ENCODE measurements at places on chromosomes 12 and 14. TPM values are rescaled to one million over a fixed set of nuclear protein-coding genes. Genes with fewer than 3 reads are reported as not detected.
A peak's percentile ranks its signal among the peaks of the same experiment; 100 is the strongest.

DNA sequence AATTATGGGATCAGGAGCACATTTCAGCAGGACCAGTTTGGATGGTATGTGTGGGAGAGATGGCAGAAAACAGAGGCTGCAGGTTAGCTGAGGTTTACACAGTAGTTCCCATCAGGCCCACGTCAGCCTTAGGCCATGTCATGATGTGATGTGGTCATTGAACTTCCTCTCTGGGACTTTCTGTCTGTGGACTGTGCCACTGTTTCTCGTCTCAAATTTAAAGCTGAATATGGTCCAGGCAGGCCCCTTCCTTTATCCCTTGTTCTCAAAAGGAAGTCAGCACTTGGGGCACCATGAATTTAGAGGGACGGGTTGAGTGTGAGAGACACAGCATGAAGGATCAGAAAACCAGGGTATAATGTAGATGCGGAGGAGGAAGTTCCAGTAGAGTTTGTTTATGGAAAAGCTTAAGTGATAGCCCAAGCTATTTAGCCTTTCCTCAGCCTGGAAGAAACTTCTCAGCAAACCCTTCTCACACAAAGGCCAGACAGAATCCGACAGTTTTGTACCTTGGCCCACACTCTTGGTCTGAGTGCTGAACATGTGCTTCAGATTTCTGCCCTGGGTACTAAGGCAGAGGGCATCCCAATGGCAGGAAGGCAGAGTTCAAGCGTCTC is 3.6 kb upstream of the IGFBP6 start:
- no peaks in the 10 kb centered on the region for H3K36me3 ChIP-seq
- DNase-seq: no peak
- no peak overlapping the region for H3K27ac ChIP-seq
- H3K27me3 ChIP-seq: no peaks in the 10 kb centered on the region
- H3K4me1 ChIP-seq: peaks cover 5% of the 10 kb centered on the region

DNA sequence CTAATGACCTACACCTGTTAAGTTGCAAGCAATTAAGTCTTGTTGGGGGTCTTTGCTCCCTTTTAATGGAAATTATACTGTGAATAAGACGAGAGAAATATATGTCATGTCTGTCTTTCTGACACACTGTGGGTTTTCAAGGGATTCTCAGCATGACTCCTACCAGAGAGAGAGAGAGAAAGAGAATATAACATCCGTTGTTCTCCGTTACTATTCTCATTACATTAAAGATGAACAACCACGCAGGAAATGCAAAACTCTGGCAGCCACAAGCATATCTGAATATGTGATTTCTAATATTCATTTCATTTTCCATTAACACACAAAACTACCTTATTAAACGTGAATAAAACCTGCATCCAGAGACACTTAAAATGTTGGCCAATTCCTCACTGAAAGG is 67.3 kb upstream of the EGLN3 start:
- H3K4me3 ChIP-seq: no peak overlapping the region
- no peak for DNase-seq
- H3K4me1 ChIP-seq: peaks cover 11% of the 10 kb centered on the region
- H3K27ac ChIP-seq: no peak overlapping the region
- H3K27me3 ChIP-seq: no peaks in the 10 kb centered on the region

GRCh38 chr12:131155131-131155530 is 201.4 kb downstream of the ADGRD1 start:
- DNase-seq: no peak
- no peaks in the 10 kb centered on the region for H3K36me3 ChIP-seq
- H3K27me3 ChIP-seq: no peaks in the 10 kb centered on the region
- H3K4me1 ChIP-seq: no peaks in the 10 kb centered on the region
- H3K27ac ChIP-seq: no peak overlapping the region

GRCh38 chr12:58364389-58365086 is 423.2 kb downstream of the ATP23 start:
- H3K4me3 ChIP-seq: no peak overlapping the region
- H3K27ac ChIP-seq: no peak overlapping the region
- no peak for DNase-seq
- H3K36me3 ChIP-seq: no peaks in the 10 kb centered on the region
- H3K4me1 ChIP-seq: no peaks in the 10 kb centered on the region

- no peaks in the 10 kb centered on the region for H3K27me3 ChIP-seq
- peaks cover 6% of the 10 kb centered on the region for H3K36me3 ChIP-seq
- DNase-seq: no peak
- H3K4me1 ChIP-seq: no peaks in the 10 kb centered on the region
Observed at GRCh38 chr14:34857689-34858449, 17.3 kb downstream of the BAZ1A start.

- no peak overlapping the region for H3K4me3 ChIP-seq
- no peaks in the 10 kb centered on the region for H3K27me3 ChIP-seq
- H3K36me3 ChIP-seq: peaks cover 2% of the 10 kb centered on the region
- no peak overlapping the region for H3K27ac ChIP-seq
- peaks cover 12% of the 10 kb centered on the region for H3K4me1 ChIP-seq
Observed at GRCh38 chr12:120267736-120268135, 2.2 kb upstream of the PXN start.

DNA sequence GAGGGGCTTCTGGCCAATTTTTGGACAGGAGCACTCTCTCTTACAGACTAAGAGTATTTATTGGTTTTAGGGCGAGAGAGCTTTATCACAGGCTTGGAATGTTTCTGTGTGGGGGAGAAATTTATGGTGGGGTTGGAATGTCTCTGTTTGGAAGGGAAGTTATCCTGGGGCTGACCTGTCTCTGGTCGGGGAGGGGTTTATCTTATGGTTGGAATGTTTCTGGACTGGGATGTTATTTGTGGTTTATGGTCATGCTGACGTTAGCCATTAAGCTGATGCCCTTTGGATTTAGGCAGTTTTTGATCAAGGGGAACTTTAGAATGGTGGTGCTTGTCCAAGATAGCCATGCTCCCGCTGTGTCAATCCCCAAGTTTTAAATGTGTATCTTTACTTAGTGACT is 614.8 kb downstream of the DIO2 start:
- H3K27ac ChIP-seq: no peak overlapping the region
- H3K4me1 ChIP-seq: no peaks in the 10 kb centered on the region

Gene VWF
- total RNA-seq: 0.35 TPM

Gene PEX5
- total RNA-seq: 40.5 TPM

Gene TIGAR
- total RNA-seq: 23.4 TPM

DNA sequence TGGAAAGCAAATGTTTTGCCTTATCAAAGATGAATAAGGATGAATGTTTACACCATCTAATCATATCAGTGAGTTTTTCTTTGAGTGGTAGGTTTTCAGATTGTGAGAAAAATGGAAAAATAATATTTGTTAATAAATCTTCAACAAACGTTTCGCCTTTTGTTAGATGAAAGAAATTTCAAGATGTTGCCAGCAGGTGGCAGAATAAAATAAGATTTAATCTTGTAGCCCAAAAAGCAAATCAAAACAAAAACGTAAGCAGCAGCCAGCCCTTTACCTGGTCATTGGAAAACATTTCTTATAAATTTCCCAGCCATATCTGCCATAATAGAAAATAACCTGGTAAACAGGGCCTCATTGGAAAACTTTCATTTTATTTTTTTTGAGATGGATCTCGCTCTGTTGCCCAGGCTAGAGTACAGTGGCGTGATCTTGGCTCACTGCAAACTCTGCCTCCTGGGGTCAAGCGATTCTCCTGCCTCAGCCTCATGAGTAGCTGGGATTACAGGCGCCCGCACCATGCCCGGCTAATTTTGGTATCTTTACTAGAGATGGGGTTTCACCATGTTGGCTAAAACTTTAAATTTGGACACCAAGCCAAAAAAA is 15.4 kb upstream of the TMEM120B start:
- no peaks in the 10 kb centered on the region for H3K27me3 ChIP-seq
- no peaks in the 10 kb centered on the region for H3K4me1 ChIP-seq
- no peak overlapping the region for H3K4me3 ChIP-seq
- DNase-seq: no peak
- no peak overlapping the region for H3K27ac ChIP-seq
- no peaks in the 10 kb centered on the region for H3K36me3 ChIP-seq

Gene MYO1A
- not detected for total RNA-seq

Gene DEGS2
- total RNA-seq: 0.72 TPM

GRCh38 chr14:91019673-91020072 is 40.8 kb downstream of the RPS6KA5 start:
- no peak for DNase-seq
- H3K27ac ChIP-seq: no peak overlapping the region
- H3K4me3 ChIP-seq: no peak overlapping the region
- no peaks in the 10 kb centered on the region for H3K27me3 ChIP-seq
- H3K36me3 ChIP-seq: no peaks in the 10 kb centered on the region

DNA sequence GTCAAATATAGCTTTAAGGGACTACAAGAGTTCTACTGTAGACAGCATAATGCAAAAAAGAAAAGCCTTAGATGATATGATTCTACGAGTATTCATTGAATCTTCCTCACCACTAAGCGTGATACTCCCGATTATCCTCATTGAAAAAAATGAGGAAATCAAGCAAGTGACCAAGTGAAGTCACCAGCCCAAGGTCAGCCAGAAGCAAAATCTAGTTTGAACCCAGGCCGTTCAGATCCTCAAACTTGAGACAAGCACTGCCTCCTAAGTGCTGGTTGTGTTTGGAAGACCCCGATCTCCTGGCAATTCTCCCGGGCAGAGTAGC is 845 bp downstream of the GIT2 start:
- DNase-seq: no peak
- peak overlapping the region; percentile 86 for H3K4me3 ChIP-seq
- H3K4me1 ChIP-seq: peaks cover 2% of the 10 kb centered on the region
- H3K36me3 ChIP-seq: peaks cover 8% of the 10 kb centered on the region
- H3K27me3 ChIP-seq: no peaks in the 10 kb centered on the region

- peaks cover 32% of the 10 kb centered on the region for H3K36me3 ChIP-seq
- H3K27ac ChIP-seq: no peak overlapping the region
- peak; percentile 28 for DNase-seq
- H3K27me3 ChIP-seq: no peaks in the 10 kb centered on the region
- no peak overlapping the region for H3K4me3 ChIP-seq
- peaks cover 3% of the 10 kb centered on the region for H3K4me1 ChIP-seq
Observed at GRCh38 chr12:6313326-6313940, 3.0 kb downstream of the PLEKHG6 start.

Gene GPR132
- total RNA-seq: 0.20 TPM

- no peak overlapping the region for H3K27ac ChIP-seq
- H3K27me3 ChIP-seq: no peaks in the 10 kb centered on the region
- H3K36me3 ChIP-seq: no peaks in the 10 kb centered on the region
- no peaks in the 10 kb centered on the region for H3K4me1 ChIP-seq
- DNase-seq: peak; percentile 92
Observed at GRCh38 chr12:128387811-128388422, 120.9 kb downstream of the TMEM132C start.

DNA sequence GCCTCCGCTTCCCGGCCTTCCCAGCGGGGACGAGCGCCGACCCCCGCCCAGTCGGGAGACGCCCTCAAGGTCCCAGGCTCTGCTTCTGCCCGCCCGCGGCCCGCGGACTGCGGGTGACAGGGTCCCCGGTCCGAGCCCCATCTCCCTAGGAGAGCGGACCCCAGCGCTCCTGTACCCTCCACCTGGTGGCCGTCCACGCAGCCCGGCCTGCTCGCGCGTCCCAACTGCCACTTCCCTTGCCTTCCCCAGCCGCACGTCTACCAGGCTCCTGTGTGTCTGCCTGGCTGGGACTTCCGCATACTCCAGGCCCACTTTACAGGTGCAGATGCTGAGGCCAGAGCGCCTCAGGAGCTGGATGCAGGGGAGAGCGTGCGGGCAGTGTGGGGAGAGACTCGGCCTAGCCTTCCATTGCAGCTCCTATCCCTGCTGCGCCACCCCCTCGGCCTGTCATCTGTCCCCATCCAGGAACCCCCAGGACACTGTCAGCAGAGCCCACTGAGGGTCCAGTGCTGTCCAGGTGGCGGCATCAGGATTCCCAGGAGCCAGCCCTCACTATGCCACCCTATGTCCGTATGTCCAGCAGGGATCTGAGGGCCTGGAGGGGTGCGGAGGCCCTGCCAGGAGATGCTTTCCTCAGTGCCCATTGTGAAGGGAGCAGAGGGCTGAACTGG is 8.0 kb upstream of the ANKRD9 start:
- peak overlapping the region; percentile 85 for H3K4me3 ChIP-seq
- no peaks in the 10 kb centered on the region for H3K4me1 ChIP-seq
- DNase-seq: peak; percentile 60
- H3K27ac ChIP-seq: no peak overlapping the region

DNA sequence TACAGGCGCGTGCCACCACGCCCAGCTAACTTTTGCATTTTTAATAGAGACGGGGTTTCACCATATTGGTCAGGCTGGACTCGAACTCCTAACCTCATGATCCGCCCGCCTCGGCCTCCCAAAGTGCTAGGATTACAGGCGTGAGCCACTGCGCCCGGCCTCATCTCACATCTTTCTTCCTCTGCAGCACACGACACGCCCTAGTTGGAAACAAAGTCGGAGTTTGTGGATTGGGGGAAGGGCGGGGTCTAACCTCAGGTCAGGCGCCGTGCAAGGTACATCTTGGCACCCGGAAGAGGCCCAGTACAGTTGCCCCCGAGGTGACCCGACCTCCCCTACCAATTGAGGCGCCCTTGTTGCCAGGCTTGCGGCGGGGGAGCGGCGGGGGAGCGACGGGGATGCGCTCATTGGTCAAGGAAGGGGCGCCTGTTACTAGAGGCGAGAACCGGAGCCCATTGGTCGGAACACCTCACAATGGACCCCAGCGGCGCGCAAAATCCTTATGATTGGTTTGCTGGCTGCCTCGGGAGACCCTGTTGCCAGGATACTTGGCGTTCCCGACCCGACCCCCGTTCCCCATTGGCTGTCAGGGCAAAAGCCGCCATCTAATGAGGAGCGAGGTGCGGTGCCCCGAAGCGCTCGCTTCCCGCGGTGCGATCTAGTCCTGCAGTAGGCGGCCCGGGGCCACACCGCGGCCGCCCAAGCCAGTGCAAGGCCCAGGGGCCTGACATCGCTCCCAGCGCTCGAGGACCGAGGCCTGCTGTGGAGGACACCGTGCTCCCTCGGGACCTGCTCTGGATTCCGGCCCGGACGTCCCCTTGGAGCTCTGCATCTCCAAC is at the start of gene REC8:
Gene REC8, plus strand, starts transcription at position 659 of the 839 bp plus-strand sequence. CDS start 473 bp downstream, outside the sequence.
- peak within 1 kb of the TSS; percentile 80 for H3K4me3 ChIP-seq
- H3K36me3 ChIP-seq: peaks cover 16% of the 10 kb centered on the region
- H3K4me1 ChIP-seq: no peaks in the 10 kb centered on the region
- no peaks in the 10 kb centered on the region for H3K27me3 ChIP-seq
- H3K27ac ChIP-seq: no peak within 1 kb of the TSS

Gene VSIG10
- 89.6 TPM for total RNA-seq

Gene DIO3
- total RNA-seq: 0.20 TPM

DNA sequence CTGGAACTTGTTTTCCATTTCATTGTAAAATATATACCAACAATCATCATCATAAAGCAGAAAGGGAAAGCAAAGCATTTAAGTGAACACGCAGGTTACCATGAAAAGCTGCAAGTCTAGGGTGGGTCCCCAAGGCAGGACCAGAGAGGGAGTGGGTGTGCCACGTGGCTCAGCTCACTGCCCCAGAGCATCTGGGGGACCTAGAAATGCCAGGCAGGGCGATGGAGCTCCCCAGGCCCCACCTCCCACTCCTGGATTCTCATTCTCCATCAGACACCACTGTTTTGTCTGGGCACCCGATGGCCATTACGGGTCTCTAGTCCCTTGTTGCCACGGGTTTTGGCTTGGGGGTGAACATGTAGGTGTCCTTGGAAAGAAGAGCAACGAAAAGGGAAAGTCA is 34.7 kb downstream of the BCL11B start:
- no peak for DNase-seq
- no peak overlapping the region for H3K4me3 ChIP-seq
- H3K4me1 ChIP-seq: peaks cover 9% of the 10 kb centered on the region
- no peaks in the 10 kb centered on the region for H3K27me3 ChIP-seq

Gene PRH2
- total RNA-seq: not detected

Gene LRTM2
- not detected for total RNA-seq

Measured in H9 (cell line).